ENCODE measurements at places on chromosomes 2 and 18.
A peak's percentile ranks its signal among the peaks of the same experiment; 100 is the strongest.

GRCh38 chr18:33231474-33232317 is 208.8 kb downstream of the CCDC178 start:
- DNase-seq, result peak; percentile 32

GRCh38 chr2:174605687-174606086 is 8.1 kb upstream of the WIPF1 start:
- DNase-seq, result no peak

- no peak for DNase-seq
Observed at GRCh38 chr2:43178602-43179542, 47.5 kb downstream of the ZFP36L2 start.

GRCh38 chr2:136236019-136236418 is 118.1 kb upstream of the CXCR4 start:
- no peak for DNase-seq

GRCh38 chr2:212406716-212407115 is 131.9 kb downstream of the ERBB4 start:
- DNase-seq, result no peak

- DNase-seq, result peak; percentile 79
Observed at GRCh38 chr2:32946314-32947075, at the start of gene LTBP1. Gene LTBP1 (plus strand): TSS chr2:32946953. CDS start chr2:32947325, 372 bp downstream.

DNA sequence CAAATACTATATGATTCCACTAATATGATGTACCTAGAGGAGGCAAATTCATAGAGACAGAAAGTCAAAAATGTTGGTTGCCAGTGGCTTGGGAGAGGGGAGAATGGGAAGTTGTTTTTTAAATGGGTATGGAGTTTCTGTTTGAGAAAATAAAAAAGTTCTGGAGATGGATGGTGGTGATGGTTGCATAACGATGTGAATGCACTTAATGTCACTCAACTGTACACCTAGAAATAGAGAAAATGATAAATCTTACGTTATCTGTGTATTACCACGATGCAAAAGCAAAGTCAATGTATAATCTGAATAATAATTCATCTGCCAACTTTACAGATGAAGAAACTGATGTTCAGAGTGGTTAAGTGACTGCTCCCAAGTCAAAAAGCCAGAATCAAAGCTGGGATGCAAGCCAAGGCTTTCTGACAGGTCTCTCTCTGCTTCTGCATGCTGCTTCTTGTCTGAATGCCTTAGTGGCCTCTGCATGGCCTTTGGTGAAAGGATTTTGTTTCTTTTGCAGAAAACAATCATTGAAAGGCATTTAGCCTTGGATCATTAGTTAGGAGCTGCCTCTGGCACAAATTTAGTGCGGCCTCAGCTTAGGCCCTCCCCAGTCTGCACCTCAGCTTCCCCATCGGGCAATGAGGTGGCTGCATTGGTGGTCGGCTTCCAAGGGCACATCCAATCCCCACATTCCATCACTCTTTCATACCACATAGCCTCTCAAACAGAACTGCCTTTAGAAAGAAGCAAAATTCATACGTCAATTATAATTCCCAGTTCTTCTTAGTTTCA is 46.5 kb upstream of the MYCN start:
- no peak for DNase-seq

DNA sequence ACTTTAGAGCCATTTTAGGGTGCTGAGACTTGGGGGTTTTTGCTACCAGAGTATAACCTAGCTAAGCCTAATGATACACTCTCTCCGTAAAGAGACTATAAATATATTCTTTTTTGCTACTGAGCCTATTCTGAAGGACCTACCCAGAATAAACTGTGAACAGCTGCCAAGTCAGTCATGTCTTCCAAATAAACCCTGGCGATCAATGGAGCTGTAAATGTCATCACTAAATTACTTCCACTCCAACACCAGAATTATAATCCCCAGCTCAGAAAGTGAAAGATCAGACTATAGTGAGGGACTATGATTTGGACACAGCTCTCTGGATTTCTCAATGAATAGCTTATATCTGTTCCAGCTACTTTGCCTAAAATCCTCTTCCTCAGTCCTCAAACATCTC is 178.9 kb downstream of the METTL4 start:
- DNase-seq, result no peak

DNA sequence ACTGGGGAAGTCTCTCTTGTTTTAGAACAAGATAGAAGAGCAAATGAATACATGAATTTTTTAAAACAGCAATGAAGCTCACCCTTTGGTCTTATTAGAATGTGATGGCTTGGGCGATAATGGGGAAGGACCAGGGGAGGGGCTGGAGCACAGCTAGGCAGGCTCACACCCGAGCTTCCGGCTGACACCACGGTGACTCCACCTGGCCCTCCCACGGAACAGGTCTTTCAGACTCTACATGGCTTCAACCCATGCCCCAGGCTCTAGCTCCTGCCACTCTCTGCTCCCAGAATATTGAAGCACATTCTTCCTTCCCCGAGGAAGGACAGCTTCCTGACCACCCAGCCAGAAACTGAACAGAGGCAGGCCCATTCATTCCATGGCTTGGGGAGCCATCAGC is 127.5 kb upstream of the AGAP1 start:
- DNase-seq, result no peak

GRCh38 chr2:45723857-45724256 is 72.4 kb downstream of the PRKCE start:
- no peak for DNase-seq

- no peak for DNase-seq
Observed at GRCh38 chr2:238107525-238108422, 7.6 kb downstream of the ESPNL start.

DNA sequence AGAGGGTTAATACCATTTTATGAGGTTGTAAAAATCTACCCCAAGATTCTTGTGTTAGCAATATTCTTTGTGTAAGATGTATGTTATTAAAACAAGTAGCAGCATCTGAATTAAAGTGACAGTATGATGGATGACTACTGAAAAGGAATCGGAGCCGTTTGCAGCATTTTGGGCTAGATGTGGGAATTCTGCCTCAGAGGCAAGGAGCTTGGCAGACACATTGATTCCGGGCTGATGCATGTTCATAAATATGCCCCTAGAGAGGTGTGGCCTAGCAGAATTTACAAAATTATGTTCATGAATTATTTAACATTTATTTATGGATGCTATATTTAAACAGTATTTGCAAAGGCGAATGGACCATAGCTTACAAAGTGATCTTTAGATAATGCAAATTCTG is 389.0 kb upstream of the ETAA1 start:
- no peak for DNase-seq

DNA sequence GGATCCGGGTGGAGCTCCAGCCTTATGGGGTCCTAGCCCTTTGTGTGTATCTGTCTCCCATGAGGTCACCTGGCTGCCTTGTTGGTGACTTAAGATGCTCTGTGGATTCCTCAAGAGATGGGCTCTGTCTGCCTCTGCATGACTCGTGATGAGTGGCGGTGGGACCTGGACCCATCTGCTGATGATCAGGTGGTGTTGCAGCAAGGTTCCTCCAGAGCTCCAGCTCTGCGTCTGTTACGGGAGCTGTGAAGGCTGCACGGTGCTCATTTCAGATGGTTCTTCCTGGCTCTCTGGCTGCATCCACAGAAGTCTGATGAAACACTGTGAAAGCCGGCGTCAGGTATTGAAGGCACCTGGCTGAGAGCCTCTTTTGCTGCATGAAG is 2.4 kb downstream of the AGAP1 start:
- no peak for DNase-seq

DNA sequence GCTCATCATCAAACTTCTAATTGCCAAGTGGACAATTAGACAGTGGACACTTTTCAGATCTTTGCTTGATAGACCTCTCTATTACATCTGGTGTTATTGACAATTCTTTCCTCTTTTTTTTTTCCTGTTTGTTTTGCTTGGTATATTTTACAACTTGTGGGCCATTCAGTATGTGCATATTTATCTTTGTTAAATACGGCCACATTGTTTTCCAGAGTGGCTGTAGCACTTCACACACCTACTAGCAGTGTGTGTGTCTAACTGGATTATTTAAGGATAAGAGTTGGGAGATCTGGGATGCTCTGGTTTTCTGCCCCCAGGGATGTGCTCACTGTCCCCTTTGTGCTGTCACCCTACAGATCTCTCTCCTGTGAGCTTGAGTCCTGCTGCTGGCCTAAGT is 4.1 kb upstream of the SLC4A5 start:
- DNase-seq, result no peak

DNA sequence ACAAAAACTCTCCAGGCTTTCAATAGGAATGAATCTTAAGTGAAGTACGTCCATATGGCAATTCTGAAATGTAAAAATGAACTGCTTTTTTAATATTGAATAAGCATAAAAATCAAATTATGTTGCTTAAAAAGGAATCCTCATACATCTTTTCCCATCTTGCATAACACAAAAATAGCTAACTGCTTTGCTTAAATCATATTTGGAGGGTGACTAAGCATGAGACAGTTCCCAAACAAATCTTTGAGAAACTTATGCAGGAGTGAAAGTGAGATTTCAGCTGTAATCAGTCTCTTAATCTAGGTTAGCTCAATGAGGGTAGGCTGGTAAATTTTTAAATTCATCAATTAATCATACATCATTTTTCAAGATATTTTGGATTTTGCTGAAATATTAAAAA is 111.5 kb downstream of the MBD5 start:
- no peak for DNase-seq

DNA sequence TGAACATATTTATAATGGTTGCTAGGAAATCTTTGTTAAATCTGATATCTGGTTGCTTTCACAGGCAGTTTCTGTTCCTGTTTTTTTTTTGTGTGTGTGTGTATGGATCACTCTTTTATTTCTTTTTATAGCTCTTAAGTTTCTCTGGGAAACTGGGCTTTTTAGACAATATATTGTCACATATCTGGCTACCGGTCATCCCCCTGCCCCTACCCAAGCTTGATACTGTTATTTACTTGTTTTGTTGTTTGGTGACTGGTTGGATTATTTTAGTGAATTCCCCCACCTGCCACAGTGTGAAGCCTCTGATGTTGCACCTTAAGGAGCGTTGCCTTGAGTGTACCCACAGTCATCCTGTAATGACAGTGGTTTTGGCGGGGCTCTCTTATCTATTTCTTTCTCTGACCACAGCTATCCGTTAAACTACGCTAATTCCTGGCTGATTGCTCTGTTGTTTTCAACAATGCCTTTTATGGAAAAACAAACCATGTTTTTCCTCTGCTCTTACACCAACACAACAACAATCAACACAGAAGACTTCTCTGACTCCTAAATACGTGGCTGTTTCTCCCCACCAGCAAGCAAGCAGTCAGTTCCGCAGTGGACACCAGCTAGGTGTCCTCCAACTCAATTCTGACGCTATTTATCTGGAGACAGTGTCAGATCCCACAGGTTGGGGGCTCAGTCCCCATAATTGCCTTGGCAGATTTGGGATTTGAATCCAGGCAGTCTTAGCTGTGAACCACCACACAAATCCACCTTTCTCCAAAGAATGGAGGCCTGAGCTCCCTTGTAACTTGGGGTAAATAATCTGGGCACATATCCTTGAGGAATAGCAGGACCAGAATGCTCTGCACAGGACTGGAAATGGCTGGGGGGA is 10.9 kb downstream of the GNLY start:
- DNase-seq, result peak; percentile 48

DNA sequence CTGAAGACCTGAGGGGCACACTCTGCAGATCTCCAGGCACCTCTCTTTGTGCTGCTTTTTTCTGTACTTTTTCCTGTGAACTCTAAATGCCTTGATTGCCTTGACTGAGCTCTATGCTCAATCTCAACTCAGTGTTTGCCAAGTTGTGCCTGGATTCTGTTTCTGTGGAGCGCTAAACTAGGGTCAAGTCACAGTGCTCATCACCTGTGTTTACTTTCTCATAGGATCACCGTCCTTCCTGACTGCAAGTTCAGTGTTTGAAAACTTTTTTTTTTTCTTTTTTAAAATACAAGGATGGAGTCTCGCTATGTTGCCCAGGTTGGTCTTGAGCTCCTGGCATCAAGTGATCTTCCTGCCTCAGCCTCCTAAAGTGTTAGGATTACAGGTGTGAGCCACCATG is 62.6 kb downstream of the AGPS start:
- no peak for DNase-seq

DNA sequence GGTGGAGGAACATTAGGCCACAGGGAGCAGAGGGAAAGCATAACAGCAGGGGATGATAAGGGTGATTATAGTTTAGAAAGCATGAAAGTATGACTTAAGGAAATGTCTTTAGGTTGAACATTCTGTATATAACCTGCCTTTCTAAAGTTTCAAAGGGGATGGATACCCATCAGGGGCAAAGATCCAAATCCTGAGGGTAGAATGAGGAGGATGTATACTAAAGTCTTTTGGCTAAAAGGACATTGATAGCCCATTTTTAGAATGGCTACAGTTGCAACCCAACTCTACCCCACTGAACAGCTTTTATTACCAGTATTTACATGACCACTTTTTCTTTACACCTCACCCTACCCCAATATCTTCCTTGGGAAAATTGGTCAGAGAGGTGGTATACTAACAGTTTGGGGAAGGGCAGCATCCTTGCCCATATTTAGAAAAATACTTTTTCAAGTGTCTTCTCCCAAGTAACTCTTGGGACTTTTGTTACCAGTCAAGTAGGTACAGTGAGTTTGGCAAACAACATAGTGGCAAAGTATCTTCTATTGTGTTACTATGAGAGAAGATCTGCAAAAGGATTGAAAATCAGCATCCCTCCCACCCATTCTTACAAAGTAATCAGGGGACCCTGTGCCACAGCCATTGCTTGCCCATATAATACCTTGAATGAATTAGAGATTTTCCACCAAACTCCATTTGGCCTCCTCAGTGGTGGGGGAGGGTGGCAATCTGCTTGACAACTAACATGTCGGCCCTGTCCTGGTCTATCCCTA is 8.3 kb downstream of the MAT2A start:
- DNase-seq, result no peak

DNA sequence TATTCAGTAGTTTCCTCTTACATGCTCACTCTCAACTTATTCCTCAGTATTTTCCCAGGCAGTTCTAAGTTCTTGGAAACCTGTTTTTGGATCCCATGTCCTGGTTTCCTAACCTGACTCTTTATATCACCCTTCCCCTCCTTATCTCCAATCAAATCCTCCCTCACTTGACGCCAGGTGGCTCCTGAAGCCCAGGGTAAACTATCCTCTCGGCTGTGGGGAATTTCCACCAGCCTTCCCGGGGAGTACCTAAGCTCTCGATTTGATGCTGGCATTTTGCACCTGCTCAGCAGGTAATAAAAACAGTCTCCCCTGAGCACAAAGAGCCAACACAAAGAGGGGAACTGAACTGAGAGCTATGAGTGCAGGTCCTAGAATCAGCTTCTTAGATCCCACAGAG is 538.0 kb downstream of the SLC4A3 start:
- no peak for DNase-seq

DNA sequence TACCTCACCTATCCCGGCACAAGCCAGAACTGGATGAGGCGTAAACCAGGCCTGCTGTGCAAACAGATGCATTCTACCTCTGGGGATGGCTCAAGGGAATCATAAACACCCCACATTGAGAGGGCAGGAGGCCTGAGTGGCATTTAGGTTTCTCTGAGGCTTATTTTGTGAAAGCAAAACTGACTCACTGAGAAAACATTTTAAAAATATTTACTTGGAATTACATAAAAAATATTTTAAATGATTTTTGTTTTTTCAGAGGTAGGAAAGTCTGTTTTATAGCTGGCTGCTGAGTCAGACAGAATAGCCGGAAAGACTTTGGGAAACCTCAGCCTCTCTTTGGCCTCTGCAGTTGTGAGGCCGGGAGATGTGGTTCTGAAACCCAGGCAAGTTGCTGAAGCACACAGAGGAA is 244.1 kb downstream of the NCKAP5 start:
- no peak for DNase-seq

- no peak for DNase-seq
Observed at GRCh38 chr18:25830787-25831186, 259.6 kb downstream of the SS18 start.

- no peak for DNase-seq
Observed at GRCh38 chr18:28854964-28855363, 678.0 kb upstream of the CDH2 start.
